ENCODE measurements at places on chromosomes 3 and 15.

DNA sequence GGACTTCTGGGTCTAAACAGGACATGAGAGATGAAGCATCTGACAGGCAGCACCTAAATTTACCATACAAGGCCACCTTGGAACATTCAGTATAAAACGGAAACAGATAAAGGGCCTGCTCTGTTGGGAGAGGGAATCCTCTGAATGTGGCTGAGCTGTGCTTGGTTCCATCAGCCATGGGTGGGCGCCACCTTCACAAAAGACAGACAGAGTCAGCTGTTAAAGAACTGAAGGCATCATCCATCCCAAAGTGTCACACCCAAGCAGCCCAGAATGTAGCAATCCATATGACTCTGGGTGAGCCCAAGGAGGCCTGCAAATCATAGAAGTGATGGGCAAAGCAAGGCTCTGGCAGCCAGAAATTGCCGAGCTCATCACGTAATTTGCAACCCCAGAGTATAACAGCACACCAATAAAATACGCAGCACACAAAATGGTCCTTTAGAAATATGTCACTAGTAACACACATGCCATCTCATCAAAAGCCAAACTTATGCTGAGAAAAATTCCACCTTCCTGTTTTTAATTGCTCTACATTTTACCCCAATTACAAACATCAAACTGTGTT is 24.8 kb upstream of the RBP1 start:
- peak; percentile 22 for DNase-seq

GRCh38 chr3:136311968-136312367 is 61.8 kb downstream of the PCCB start:
- DNase-seq: no peak

DNA sequence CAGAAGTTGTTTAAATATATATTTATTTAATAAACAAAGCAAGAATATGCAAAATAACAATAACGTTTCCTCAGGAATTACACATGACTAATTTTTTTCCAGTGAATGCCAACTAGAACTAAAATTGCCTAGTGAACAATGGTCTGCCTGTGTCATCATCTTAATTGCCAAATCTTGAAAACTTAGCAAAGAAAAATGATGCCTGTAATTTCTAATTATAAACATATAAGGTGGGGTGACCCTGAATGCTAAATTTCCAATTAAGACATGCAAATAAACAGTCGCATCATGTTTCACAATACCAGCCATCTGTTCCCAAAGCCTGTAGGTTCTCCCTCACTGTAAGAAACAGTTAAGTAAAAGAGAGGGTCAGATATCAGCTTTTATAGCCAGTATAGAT is 67.6 kb upstream of the PLCL2 start:
- DNase-seq: no peak

DNA sequence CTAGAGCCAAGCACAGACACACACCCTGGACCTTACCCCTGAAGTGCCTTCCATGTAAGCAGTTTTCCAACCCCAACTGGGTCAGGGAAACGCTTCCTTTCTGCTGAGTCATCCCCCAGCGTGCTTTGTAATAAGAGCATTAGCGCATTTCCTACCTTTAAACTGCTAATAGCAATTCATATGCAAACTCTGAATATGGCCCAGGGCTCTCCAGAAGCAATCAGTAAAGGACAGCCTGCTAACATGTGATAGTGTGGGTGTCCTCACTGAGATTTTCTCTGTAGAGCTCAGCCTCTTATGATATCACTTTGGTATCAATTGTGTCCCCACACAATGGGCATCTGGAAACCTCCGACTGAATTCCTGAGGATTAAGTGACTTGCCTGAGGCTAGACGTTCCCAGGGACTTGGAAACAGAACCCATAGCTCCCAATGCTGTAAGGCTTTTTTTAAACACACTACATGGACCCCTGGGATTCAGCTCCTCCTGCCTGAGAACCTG is 5.6 kb downstream of the GABRB3 start:
- no peak for DNase-seq

DNA sequence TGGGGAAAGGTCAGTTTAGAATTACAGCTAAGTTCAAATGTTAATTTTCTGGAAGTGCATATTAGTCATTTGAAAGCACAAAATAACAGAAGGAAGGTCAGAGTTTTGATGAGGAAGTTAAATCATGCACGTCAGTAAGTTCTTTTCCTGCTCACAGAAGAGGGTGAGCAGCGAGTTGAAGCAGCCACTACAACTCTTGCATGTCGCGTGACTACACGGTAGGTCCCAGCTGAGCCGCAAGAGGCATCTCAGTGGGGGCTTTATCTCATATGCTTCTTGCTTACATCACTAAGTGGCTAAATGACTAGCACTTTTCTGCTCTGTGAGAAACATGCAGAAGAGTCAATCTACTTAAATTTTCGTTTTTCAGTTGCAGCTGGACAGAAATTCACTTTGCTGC is 21.3 kb upstream of the SEC62 start:
- DNase-seq: peak; percentile 14

DNA sequence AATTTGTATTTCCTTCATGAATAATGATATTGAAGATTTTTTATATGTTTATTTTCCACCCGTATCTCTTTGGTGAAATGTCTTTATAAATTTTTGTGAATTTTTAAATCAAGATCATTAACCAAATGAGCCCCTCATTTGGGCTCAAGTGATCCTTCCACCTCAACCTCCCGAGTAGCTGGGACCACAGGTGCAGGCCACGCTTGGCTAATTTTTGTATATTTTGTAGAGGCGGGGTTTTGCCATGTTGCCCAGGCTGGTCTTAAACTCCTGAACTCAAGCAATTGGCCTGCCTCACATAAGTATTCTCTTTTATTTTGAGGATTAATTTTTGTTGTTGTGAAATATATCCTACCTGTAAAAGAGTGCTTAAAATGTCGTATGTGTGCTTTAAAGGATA is 4.9 kb downstream of the BBS4 start:
- no peak for DNase-seq

DNA sequence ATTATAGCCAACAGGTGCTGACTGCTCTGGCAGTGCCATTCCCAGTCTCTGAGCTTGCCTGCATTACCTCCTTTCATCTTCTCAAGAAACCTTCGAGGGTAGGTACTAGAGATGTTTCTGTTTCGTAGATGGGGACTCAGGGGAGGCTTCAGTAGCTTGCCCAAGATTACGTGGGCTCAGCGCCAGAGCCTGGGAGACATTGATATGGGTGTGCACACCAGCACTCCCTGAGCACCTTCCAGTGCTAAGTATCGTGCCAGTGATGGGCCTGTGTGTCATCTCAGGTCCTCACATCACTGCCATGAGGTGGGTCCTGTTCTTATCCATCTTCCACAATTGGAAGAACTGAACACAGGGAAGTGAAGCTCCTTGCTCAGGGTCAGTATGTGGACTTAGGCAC is 15.2 kb downstream of the TSEN2 start:
- DNase-seq: no peak
